ENCODE measurements at places on chromosomes 6 and 20.

DNA sequence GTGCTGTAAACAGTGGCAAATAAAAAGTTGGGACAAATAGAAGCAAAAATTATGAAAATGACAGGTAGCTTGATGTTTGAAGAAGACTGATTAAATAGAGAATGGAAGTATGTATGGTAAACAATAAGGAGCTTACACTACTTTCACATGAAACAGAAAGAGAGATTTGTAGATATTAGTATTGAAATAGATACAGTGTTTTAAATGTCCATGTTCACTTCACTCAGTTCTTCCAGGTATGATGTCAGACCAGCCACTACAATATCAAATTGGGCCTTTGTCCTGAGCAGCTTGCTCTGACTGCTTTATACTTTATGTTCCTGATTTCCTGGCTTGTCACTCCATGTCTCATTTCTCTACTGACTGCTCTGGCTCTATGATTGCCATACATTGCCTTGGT lies 107.5 kb downstream of the CENPW start:
- DNase-seq, result no peak

- DNase-seq, result no peak
Observed at GRCh38 chr6:167807756-167808155, 19.0 kb upstream of the AFDN start.

DNA sequence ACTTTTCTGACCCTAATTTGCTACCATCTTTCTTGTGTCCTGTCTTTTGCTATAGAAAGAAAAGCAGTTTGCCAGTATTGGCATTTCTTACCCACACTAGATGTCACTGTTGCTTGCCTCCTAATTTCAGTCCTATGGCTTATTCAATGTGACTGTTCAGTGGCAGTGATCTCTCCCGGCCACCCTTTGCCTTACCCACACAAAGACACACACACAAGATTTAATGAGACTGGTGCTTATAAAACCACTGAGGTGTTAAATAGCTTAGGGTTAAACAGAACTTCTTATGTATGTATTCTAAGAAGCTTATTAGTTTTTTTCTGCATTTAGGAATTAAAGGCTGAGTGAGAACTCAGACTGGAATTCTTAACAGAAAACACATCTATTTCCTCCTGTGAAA lies 233.6 kb upstream of the ASCC3 start:
- no peak for DNase-seq

GRCh38 chr6:107867302-107867615 lies 43.1 kb upstream of the SCML4 start:
- DNase-seq, result no peak

DNA sequence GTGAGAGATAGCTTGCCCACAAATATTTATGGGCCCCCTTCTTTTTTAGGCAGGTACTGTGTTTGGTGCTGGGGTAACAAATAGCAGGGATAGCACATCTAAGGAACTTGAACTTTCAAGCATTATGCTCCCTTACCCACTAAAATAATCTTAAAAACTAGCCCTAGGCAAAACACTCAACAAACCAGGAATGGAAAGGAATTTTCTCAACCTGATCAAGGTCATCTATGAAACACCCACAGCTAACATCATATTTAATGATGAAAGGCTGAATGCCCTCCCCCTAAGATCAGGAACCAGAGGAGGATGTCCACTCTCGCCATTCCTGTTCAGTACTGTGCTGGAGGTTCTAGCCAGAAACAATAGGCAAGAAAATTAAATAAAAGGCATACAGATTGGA lies 8.7 kb upstream of the SRPK1 start:
- no peak for DNase-seq
